ENCODE measurements at places on chromosomes 5 and 9.
A peak's percentile ranks its signal among the peaks of the same experiment; 100 is the strongest.

DNA sequence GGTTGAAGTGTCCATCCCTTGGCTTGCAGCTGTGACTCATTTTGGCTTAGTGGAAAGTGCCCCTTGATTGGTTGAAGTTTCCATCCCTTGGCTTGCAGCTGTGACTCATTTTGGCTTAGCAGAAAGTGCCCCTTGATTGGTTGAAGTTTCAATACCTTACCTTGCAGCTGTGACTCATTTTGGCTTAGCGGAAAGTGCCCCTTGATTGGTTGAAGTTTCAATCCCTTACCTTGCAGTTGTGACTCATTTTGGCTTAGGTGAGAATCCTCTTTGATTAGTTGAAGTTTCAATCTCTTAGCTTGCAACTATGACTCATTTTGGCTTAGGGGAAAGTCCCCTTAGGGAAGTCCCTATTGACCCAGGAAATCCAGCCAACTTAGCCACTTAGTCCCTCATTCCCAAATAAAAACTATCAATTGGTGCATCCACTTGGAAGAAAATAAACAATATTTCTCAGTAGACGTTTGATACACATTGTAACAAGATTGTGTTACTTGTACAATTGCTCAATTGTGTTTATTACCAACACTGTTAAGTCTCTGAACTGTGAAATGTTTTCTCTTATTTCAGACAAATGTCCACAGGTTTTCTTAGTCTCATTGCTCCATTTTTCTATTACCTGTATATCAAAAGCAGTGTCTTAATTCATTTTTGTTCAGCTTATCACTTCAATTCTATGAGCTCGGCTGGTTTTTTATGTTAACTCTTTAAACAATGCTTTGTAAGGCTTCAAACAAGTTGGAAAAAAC, 2308.8 kb upstream of the ACO1 start:
- no peak for DNase-seq

- no peak for DNase-seq
These were observed 57.4 kb downstream of the NRG2 start for GRCh38 chr5:139985733-139986132.

- DNase-seq = no peak
These were observed 123.5 kb downstream of the CTNND2 start for GRCh38 chr5:11780641-11781345.

GRCh38 chr5:66795682-66796081, 199.5 kb downstream of the MAST4 start:
- no peak for DNase-seq

DNA sequence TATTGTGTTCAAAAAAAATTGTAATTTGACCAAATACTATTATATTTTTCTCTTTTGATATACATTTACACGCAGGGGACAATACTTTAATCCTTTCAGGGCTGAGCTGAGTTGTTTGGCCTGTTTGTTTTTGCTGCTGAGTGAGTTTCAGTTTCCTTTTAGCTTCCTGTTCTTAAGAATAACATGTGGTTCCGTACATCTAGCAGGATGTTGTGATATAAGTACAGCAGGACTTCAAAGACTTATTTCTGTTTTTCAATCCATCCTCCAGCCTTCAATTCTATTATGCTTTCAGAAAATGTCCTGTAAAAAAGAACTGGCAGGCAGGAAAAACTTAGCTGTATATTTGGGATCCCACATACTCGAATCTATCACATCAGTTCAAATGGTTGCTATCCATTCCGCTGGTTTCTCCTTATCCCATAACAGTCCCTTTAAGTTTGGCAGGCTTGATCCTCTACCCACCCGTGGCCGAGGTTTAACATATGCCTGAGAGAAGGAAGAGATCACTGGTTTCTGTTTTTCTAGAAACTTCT, 1037.3 kb upstream of the ACO1 start:
- no peak for DNase-seq

GRCh38 chr5:140823475-140823874, 2.1 kb downstream of the PCDHA5 start:
- no peak for DNase-seq

DNA sequence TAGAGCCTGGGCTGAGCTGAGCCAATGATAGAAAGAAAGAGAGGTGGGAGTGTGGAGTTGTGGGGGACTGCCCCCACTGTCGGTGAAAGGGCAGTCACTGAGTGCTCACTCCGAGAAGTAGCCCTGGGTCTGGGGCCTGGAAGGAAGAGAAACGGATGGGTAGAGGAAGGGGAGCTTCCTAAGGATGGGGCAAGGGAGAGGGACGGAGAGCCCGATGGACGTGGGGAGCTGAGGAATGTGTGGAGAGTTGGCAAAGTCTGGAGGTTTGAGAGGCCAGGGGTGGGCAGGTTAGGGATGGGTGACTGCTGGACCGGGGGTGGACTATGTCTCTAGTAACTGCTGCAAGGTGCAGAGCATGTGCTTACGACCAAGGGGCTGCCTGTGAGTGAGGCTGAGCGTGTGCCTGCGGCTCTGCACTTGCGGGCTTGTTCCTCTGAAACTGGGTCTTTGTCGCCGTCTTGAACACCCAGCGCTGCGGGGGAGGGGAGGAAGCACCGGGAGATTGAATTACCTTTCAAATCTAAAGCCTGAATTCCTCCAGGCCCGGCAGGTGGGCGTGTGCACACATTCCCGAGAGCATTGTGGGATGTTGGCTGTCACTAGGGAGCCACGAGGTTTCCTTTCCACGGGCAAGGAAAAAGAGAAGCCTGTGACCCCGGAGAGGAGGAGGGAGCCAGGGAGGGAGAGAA, 76.4 kb upstream of the ARAP3 start:
- DNase-seq = peak; percentile 58

DNA sequence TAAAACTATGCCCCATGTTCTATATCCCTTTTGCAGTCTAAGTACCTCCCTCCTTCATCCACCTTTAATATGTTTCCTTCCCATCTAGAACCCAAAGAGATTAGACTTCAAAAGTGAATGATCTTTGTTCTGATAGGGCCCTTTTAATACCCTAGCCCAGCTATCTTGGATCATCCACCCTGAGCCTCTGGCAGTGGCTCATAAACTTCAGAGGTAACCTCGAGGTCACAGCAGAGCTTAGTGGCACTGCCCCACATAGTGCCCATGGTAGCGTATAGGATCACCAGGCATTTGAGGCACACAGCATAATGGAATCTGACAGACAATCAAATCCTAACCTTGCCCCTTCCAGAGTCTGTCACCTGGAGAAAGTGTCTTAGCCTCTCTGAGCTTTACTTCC, 15.8 kb downstream of the ADRB2 start:
- DNase-seq = no peak

GRCh38 chr9:132216861-132217619, 55.2 kb downstream of the NTNG2 start:
- DNase-seq = no peak

DNA sequence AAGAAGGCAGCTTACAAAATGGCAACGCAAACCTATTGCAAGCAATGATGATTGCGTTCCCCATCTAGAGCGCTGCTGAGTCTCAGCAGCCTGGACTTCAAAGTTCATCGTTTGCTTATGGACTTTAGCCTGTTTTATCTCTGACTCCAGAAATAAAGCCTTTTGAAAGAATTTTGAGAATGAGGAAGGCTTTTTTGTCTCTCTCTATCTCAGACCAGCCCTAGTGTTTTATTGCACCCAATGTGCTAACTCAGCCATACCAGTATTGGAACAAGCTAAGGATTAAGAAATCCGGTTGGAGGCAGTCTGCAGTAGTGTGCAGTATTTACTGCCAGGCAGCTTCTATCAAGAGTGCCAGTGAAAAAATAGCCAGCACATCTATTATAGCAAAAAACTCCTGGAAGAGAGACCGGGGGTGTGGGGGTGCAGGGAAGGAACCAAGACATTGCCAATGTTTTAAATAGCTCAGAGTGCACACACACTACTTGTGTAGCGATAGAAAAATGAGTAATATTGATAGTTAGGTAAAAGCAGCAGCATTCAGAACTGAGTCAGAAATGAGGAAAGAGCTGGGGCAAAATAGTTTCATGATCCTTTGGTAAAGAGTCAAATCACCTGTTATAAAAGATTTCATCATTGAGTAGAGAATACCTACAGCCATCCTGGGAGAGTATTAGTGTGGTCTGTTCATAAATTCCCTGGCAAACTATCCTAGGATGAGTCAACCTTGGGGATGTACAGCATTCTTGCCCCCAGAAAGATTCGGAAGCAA, 219.0 kb downstream of the ZNF608 start:
- no peak for DNase-seq

- DNase-seq = no peak
These were observed 253.6 kb upstream of the VLDLR start for GRCh38 chr9:2367970-2368369.

DNA sequence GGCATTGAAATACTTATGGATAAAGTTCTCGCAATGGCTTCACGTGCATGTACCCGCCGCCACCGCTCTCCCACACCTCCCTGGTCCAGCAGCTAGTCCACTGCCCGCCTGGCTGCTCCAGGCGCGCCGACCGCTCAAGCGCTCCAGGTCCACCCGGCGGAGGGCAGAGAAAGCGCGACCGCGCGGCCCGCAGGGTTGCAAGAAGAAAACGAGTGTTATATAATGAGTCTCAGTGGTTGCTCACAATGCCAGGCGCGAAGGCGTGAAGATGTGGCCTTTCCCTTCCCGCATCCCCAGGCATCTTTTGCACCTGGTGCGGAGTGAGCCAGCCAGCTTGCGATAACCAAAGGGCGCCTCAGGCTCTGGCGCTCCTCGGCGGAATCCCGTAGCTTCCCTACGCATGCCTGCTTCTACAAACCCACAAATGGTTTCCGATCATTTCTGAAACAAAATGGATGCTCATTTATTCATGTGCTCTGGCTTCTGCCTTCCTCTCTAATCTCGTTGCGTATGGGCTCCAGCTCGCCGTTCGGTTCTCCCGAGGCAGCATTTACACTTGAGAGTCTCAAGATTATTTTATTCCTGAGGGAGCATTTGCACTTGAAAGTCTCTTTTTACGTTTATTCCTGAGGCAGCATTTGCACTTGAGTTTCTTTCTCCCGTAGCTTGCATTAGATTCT, 25.7 kb downstream of the CDKN2A start:
- no peak for DNase-seq

All from posterior cingulate gyrus (tissue), 11 donors.